ENCODE measurements at places on chromosomes 12 and 14.

DNA sequence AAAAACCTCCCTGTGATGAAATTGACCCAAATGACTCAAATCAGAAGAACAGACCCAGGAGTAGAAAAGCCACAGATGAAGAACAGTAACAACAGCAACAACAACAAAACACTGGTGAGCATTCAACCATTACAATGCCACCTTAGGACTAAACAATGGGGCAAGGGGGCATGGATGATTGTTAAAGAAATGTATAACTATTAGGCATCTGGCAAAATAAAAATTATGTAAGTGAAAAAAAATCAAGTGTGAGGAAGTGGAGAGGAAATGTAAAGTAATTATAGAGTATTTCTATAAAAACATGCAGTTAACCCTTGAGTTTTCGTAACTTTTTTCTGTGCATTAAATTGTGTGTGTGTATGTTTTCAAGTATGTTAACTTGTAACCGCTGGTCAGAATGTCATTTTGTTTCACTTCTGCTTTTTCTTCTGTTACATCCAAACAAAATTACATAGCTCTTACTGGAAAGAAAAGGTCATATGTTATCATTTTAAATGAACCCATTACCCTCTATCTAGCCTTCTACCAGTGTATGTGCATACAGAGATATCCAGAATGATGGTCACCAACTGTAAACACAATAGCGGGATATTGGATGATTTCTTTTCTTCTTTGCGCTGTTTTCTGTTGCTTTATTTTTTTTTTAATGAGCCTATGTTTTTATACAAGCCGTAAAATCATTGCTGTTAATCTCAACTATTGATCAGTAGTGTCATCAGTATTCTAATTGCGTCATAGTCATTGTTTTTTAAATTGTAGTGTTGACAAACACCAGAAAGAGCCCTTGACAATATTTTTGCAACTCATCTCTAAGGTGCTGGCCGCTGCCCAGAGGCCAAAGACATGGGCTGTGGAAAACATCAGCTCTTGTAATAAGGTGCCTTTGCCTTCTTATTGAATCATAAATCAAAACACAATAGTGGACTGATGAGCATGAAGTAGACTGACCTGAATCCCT lies 170.6 kb downstream of the CRADD start:
- no peak for DNase-seq

DNA sequence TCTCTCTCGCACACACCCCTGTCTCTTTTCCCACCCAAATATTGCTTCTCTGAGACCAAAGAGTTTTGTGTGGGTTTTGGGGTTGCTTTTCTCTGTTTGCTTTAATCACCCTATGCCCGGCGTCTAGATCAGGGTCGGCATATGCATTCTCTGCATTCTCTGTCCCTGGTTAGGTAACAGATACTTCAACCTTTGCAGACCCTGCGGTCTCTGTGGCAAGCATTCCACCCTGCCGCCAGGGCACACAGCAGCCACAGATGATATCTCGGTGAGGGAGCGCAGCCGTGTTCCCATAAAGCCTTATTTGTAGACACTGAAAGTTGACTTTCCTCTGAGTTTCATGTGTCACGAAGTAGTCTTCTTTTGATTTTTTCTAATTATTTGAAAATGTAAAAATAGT lies 110.4 kb upstream of the FZD10 start:
- DNase-seq = no peak

DNA sequence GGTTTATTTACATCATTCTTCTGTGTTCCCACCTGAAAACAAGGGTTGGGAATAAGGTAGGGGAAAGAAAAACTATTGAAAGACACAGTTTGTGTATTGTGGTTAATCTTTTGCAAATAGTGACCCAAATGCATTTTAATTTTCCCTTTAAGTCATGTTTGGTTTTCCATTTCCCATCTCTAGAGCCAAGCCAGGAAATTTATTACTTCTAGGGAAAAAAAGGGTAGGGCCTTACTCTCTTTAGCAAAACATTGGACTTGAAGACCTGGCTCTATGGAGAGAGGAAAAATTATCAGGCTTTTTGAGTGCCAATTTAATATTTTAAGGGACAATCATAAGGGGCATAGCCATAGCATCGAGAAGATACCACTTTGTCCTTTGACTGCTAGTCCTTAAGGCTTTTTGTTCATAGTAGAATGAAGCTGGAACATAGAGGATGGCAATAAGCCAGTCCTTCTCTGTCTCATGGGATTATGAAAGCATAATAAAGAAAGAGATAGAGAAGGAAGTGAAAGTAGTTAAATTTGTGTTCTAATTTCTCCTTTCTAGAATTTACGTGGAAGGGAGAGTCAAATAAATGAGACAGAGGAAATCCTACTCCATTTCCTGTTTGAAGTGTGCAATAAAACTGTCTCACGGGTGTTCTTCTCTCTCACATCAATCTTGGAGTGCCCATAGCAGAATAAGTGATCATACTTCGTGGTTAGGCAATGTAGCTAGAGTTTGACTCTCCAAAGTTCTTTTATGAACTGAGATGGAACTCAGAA lies 50.9 kb upstream of the PPFIA2 start:
- DNase-seq = no peak

DNA sequence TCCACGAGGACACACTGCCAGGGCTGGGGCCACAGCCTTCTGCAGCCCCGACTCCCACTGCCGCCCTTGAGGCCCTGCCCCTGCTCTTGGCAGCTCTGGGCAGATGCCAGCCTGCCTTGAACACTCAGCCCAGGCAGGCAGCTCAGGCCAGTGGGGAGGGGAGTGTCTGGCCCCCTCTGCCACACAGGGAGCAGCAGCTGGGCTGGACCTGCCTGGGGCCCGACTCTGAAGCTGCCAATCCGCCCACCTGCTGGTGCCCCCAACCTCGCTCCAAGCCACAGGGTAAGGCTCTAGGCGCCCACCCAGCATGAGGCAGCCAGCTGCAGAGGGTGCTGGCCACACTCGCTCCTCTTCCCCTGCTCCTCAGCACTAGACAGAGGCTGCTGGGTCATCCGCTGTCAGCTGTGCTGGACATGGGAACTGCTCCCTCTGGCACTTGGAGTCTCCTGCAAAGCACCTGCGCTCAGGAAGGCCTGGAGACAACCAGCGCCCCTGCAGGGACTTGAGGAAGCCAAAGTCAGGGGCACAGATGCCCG lies 24.6 kb upstream of the NUDT14 start:
- no peak for DNase-seq

- peak; percentile 57 for DNase-seq
Observed at GRCh38 chr14:75960231-75960630, 21.6 kb downstream of the TGFB3 start.

- peak; percentile 87 for DNase-seq
Observed at GRCh38 chr12:115322275-115322674, 638.3 kb upstream of the TBX3 start.

GRCh38 chr12:96495841-96496545 lies 6.6 kb downstream of the CFAP54 start:
- DNase-seq = no peak

- DNase-seq = no peak
Observed at GRCh38 chr14:97273540-97273939, 476.4 kb downstream of the VRK1 start.

DNA sequence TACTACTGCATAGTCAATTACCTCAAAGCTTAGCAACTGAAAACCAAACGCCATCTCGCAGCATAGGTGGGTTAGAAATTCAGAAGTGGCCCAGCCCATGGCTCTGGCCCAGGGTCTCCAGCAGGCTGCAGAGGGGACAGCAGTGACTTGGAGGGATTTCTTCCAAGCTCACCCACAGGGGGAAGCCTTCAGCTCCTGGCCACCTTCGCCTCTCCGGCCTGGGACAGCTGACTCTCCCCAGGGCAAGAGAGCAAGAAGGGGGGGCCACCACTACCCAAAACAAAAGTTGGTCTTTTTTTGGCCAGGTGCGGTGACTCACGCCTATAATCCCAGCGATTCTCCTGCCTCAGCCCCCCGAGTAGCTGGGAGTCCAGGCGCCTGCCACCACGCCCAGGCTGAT lies 32.2 kb upstream of the ANKRD9 start:
- no peak for DNase-seq

GRCh38 chr14:78088916-78089315 lies 81.3 kb upstream of the NRXN3 start:
- DNase-seq = no peak

DNA sequence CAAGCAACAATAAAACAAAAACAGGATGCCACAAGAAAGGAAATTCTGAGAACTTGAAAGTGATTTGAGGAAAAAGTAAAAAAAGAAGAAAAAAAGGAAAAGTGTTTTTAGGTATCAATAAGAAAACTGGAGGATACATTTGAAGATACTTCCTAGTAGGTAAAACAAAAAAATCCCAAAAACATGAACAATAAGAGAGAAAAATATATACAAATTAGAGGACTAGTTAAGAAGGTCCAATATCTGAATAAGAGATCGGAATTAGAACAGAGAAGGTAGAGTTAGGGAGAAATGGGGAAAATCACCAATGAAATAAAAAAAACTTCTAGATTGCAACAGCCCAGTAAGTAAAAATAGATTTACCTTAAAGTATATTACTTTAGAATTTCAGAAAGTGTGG lies 8.8 kb downstream of the DEPDC4 start:
- DNase-seq = no peak

- peak; percentile 31 for DNase-seq
Observed at GRCh38 chr14:93980456-93981201, 4.3 kb upstream of the ASB2 start.

GRCh38 chr14:94936401-94936892 lies 166.5 kb upstream of the GSC start:
- peak; percentile 32 for DNase-seq

DNA sequence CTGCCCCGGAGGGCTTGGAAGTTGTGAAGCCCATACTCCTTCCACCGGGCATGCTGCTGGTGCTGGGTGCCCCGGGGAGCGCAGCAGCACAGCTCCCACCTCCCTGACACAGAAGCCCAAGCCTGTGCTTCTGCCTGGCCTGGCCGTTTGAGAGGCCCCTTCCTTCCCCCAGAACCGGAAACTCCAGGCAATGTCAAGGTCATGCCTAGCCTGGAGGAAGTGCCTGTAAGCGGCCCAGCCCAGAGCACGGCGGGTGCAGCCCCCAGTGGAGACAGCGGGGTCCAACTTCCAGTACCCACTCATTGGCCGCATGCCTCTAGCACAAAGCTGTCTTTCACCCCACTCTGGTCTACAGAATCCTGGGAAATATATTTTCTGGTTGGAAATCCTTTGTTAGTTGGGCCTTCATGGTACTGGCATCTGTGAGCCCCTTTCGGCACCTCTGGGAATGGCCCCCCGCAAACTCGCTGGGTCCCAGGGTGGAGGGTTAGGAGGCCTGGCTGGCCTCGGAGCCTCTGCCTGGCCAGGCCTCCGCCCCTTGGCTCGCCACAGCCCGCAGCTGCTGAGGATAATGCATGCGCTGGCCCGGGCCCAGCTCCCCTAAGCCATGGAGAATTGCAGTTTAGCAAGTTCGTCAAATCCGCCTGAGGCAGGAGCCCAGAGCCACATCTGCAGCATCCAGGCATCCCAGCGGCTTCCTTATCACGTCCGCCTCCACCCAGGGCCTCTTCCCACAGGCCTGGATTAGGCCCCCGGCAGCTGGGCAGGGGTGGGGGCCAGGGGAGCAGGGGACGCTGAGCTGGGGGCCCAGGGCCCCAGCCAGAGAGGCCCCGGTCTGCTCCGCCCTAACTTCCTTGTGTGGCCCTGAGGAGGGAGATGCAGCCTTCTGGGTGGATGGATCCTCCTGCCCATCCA lies 48.9 kb upstream of the DLK1 start:
- DNase-seq = peak; percentile 85

GRCh38 chr14:101628471-101628966 lies 67.2 kb downstream of the DIO3 start:
- peak; percentile 66 for DNase-seq

GRCh38 chr12:66352197-66352596 lies 49.9 kb downstream of the HELB start:
- DNase-seq = peak; percentile 25

DNA sequence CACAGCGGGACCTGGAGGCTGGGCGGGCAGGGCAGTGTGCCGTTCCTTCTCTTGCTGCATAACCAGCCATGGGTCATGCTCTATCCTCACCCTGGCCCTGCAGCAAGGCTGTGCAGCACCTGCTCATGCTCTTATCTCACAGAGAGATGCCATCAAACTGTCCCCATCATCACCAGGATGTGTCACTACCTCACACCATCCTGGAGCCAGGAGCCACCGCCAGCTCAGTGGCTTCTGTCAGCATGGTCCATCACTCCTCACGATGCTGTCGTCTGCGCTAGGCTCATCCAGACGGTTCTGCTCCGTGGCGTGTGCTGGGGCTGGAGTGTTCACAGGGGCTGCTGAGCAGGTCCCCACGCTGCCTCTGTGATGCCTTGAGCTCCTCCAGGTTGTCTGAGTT lies 77.2 kb upstream of the DYNC1H1 start:
- DNase-seq = no peak

DNA sequence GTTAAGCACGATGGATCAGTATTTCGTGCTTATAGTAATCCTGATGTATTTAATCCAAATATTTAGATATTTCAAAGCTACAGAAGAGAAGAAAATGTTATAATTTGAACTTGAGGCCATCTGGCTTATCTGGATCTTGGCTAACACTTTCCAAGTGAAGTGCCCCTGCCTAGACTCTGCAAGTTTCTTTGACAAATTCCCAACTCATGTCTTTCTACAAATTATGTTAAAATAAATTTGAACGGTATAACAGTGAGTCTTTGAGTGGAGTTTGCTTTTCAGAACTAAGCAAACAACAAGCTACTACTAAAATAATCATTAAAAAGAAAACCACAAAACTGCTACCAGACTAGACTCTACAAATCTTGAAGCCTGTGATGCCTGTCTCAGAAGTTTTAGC lies 374.4 kb upstream of the PRICKLE1 start:
- no peak for DNase-seq

GRCh38 chr12:91893476-91893875 lies 252.2 kb downstream of the BTG1 start:
- DNase-seq = no peak

- no peak for DNase-seq
Observed at GRCh38 chr14:80419345-80419744, 208.0 kb upstream of the DIO2 start.

GRCh38 chr12:5584412-5585175 lies 152.7 kb downstream of the NTF3 start:
- no peak for DNase-seq

GRCh38 chr12:127162307-127162706 lies 1104.7 kb upstream of the TMEM132C start:
- DNase-seq = peak; percentile 18

- DNase-seq = peak; percentile 96
Observed at GRCh38 chr14:93078870-93079269, 36.9 kb downstream of the ITPK1 start.

GRCh38 chr14:66001356-66001755 lies 484.8 kb upstream of the CCDC196 start:
- no peak for DNase-seq

Measured in EH (cell line).